ENCODE measurements at places on chromosomes 13 and 19.

GRCh38 chr19:1840541-1841115 lies 7.7 kb downstream of the REXO1 start:
- DNase-seq: no peak

GRCh38 chr13:28584873-28585381 lies 74.0 kb upstream of the POMP start:
- peak; percentile 73 for DNase-seq

DNA sequence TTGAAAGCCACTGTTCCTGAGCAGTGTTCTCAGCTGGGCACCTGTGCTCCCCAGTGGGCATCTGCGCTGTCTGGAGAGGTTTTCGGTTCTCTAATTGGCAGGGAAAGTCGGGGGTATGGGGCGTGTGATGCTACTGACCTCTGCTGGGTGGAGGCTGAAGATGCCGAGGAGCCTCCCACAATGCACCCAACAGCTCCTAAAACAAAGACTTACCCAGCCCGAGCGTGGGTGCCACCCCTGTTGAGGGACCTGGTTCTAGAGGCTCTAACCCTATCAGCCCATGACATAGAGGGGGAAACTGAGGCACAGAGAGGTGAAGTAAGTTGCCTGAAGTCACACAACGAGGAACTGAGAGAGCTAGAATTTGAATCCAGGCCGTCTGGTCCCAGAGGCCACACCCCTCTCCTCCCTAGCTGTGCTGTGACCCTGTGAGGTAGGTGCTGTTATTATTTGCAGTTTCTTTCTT lies 2.3 kb downstream of the SPACA4 start:
- peak; percentile 59 for DNase-seq

- DNase-seq: no peak
These were observed 684.1 kb downstream of the DIAPH3 start for GRCh38 chr13:59479629-59480028.

- no peak for DNase-seq
These were observed 687.1 kb downstream of the PCDH17 start for GRCh38 chr13:58318495-58319167.

Measured in M059J (cell line).